ENCODE measurements at places on chromosomes 5 and 9.

- DNase-seq, result no peak
Observed at GRCh38 chr5:82100303-82101077, 128.7 kb downstream of the ATG10 start.

DNA sequence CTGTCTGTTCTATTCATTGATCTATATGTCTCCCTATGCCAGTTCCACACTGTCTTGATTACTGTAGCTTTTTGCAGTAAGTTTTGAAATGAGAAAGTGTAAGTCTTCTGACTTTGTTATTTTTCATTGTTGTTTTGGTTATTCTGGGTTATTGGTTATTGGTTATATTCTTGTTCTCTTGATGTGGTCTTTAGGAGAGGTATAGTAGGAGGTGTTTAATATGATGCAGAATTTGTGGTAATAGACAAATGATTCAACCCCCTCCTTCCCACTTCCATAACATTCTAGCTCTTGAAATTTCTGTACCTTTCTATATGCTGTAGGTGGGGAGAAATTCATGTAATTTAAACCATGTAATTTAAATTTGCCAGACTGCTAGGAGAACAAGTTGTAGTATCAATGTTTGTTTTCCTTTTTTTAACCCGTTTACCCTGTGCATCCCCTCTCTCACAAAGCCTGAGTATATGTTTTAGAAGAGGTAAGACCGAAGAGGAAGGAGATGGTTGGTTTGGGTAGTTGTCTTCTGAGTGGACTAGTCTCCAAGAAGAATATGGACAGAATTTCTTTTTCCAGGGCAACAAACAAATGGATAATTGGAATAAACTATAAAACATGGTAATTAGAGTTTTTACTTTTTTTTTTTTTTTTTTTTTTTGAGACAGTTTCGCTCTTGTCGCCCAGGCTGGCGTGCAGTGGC, 19.2 kb downstream of the ANKHD1 start:
- no peak for DNase-seq

- DNase-seq, result no peak
Observed at GRCh38 chr9:32940740-32941139, 60.7 kb downstream of the APTX start.

GRCh38 chr5:33212439-33212838, 228.3 kb upstream of the TARS1 start:
- no peak for DNase-seq

DNA sequence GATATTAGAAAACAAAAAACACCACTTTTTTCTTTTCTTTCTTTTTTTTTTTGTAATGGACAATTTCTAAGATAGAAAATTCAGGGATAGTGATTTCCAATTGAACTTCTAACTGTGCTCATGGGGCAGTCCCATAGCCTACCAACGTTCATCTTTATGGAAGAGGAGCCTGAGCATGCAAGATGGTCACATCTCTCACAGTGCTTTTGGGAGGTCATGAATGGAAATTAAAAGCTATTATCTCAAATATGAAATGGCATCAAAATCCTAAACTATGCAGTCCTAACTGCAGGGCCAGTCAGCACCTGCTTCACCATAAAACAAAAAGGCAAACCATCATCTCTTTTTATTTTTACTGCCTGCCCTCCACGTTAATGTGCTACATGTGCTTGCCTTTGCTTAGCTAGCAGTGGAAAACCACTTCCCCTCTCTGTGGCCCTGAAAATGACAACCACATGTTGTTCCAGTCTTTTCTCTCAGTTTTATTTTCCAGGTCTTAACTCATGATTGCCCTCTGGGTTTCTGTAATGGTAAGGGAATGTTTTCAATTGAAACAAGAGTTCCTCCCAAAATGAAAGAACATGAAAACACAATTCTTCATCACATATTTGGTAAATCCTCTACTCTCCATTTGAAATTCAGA, 16.7 kb downstream of the IFNB1 start:
- no peak for DNase-seq

GRCh38 chr9:89462199-89462598, 35.7 kb downstream of the SEMA4D start:
- no peak for DNase-seq
